ENCODE measurements at places on chromosomes 4 and X.

DNA sequence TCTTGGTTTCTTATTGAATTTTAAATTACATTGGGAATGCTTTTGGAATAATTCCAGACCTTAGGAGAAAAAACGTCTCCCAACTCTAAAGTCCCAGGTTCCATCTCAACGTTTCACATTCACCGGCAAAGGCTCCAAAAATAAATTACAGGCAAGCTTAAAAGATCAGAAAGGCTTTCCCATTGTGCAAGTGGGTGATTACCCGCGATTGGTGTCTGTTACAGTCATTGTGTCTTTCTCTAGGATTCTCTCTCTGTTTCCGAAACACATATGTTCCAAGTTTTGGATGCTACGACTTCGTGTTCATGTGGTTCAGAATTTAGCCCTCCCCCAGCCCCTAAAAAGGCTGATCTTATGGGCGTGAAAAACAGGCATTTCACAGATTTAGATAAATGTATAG lies 41.8 kb downstream of the PALLD start:
- no peak for DNase-seq

DNA sequence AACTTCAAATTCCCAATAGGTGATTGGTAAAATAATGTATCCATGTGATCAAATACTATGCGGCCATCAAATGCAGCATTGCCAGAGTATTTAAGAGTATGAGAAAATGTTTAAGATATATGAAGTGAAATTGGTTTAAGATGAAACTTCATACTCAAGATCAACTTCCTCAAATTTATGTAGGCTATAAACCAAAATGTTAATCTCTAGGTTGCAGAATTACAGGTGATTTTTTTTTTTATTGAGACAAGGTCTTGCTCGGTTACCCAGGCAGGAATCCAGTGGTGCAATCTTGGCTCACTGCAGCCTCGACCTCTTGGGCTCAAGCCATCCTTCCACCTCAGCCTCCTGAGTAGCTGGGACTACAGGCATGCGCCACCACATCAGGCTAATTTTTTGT lies 25.3 kb downstream of the ACSL4 start:
- no peak for DNase-seq

- DNase-seq = no peak
Measured at GRCh38 chrX:19121898-19122640, at the start of gene ADGRG2. Gene ADGRG2 (minus strand): TSS chrX:19122468. CDS start chrX:19068834, 53,634 bp downstream.

GRCh38 chrX:98717970-98718369 lies 1692.1 kb downstream of the PCDH19 start:
- no peak for DNase-seq

DNA sequence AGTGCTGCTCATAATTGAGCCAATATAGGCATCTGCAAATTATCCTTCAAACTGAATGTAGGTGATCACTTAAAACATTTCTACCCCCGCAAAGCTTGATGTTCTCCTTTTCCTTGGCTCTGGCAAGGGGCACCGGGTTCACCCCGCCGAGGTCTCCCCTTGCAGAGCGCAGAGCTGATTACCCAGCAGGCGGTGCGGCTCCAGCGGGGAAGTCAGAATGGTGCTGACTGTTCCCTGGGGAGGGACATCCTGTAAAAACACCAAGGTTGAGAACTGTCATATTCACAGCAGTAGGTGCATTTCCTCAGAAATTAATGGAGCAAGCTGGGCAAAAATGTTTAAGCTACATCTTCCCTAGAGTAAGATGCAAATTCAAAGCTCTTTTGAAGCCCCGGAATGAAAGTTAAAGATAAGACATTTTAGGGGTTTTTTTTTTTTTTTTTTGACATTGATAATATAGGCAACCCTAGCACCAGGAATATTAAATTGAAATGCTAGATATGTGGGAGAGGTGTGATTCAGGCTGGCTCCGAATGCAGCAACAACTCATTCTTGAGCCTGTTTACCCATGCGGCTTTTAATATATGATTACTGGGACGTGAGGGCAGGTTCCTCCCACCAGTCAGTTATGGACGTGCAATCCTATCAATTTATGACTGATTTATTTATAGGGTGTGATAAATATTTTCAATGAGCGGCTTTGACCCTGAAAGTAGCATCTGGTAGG lies 767.3 kb upstream of the TENM3 start:
- DNase-seq = no peak

DNA sequence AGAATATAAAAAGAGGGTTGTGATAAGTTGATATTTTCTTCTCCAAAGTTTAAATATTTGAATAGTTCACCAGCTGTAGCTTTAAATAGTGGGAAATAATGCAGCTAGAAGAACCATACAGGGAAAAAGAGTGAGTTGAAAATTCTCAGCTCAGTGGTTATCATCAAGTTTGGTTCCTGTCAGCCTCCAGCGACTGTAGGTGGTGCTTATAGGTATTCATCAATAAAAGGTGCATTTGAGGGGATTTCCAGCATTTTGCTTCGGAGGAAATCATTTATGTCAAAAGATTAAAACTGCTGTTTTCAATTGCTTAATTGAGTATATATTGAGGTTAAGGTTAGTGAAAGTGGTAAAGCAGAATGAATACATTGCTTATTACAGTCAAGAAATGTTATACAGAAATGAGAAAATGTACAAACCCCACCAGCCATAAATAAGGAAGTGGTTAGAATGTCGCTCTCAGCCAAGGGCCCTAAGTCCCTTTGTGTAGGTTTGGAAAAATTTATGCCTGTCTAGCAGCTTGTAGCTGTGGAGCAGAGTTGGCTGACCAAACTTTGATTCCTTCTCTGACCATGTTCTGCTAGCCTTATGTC lies 532.9 kb upstream of the FTHL17 start:
- no peak for DNase-seq

- DNase-seq = peak; percentile 74
Measured at GRCh38 chr4:121711263-121712000, 14.7 kb upstream of the ANXA5 start.

- DNase-seq = no peak
Measured at GRCh38 chr4:121989715-121990114, 37.9 kb upstream of the TRPC3 start.

- no peak for DNase-seq
Measured at GRCh38 chrX:51459125-51459524, 37.3 kb downstream of the NUDT11 start.

DNA sequence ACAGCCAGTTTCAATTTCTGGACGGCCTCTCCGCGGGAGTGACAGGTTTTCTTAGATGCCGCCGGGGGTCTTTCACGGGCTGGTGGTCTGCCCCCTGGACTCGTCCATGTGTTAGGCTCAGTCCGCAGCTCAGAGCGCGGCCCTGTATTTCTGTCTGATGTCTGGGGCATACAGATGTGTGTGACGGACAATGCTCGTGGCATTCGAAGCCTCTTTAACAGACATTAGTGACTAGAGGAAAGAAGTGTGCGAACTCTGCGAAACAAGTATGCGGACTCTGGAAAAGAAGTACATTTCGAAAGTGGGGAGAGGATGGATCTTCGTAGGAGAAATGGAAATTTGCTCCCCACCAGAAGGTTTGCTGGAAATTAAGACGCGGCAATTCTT lies 793 bp upstream of the DCUN1D4 start:
- peak; percentile 46 for DNase-seq

DNA sequence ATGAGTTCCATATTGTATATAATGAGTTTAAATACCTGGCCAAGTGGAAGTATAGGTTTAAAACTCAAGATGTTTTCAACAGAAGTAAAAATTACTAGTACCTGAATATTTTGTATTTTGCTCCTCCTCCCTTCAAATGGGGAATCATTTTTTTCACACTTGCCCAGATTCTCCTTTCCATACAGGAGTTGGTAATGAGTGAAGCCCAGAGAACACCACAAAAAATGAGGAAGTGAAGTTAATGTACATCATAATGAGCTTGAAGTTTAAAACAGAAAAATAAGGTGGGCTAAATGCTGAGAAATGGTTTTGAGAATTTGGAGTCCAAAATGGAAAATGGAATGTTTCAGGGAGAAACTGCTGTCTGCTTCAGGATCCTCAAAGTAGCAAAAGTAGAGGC lies 364.8 kb upstream of the EMCN start:
- DNase-seq = no peak

DNA sequence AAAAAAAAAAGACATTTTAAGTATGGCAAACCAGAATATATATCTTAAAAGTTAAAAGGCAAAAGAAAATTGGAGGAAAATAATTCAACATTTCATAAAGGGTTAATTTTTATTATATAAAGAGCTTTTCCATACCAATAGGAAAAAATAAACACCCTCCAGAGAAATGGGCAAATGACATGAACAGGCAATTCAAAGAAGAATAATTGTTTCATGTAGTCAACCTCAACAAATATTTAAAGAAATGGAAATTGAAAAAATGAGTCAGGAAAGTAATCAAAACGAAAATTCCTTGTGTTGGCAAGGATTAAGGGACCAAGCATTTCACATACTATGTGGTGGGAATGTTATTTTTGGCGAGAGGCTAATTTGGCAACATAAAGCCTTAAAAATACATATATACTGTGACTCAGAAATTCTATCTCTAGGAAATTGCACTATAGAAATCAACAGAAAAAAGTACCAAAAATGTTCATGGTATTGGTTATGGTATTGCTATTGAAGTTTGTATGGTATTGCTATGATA lies 87.6 kb downstream of the HAUS3 start:
- DNase-seq = no peak

- DNase-seq = no peak
Measured at GRCh38 chr4:76504613-76505465, 69.8 kb downstream of the SHROOM3 start.

DNA sequence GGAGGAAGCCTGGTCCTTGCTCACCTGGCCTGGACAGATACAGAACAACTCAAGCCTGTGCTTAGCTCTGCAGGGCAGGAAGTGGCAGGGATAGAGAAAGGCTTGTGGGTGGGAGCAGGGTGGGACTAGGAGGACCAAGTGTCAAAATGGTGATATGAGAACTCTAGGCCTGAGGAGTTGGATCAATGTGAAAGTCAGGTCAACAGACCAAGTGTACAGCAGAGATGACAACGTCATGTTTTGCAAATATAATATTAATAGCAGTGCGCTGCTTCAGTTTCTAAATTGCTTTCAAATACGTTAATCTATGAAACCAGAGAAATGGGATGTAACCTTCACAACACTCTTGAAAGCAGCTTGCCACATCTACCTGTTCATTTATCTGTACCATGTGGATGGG lies 114.2 kb upstream of the MAP3K15 start:
- DNase-seq = no peak

- DNase-seq = no peak
Measured at GRCh38 chrX:45036161-45036560, 163.2 kb downstream of the KDM6A start.
